ENCODE measurements at places on chromosomes 2 and 18.

- DNase-seq: peak; percentile 76
Observed at GRCh38 chr18:24014062-24014985, at the start of gene TTC39C. Gene TTC39C (plus strand): TSS chr18:24014754. CDS start chr18:24014872, 118 bp downstream.

DNA sequence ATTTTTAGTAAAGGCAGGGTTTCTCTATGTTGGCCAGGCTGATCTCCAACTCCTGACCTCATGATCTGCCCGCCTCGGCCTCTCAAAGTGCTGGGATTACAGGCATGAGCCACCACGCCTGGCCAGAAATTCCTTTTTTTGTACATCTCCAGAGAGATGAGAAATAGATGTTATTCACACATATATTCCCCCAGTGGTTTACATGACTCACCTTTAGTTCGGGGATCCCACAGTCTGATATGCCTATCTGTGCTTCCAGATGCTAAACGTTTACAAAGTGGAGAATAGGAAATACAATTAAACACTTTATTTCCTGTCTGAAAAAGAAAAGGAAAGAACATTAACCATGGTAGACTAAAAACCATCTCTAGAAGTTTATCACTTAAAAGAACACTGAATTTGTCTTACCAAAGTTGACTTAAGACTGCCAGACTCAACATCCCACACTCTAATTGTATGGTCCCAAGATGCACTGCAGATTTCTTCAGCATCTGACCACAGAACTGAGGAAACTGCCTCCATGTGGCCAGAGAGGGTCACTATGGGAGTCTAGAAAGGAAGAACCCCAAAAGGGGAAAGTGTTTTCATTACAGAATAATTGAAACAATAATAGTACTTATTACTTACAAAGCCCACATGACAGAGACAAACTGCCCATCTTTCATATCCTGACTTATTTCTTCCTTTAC lies 12.6 kb upstream of the ICA1L start:
- no peak for DNase-seq

GRCh38 chr2:2839393-2839781 lies 508.3 kb upstream of the MYT1L start:
- DNase-seq: no peak

GRCh38 chr2:28163627-28164279 lies 228.9 kb upstream of the FOSL2 start:
- DNase-seq: no peak

DNA sequence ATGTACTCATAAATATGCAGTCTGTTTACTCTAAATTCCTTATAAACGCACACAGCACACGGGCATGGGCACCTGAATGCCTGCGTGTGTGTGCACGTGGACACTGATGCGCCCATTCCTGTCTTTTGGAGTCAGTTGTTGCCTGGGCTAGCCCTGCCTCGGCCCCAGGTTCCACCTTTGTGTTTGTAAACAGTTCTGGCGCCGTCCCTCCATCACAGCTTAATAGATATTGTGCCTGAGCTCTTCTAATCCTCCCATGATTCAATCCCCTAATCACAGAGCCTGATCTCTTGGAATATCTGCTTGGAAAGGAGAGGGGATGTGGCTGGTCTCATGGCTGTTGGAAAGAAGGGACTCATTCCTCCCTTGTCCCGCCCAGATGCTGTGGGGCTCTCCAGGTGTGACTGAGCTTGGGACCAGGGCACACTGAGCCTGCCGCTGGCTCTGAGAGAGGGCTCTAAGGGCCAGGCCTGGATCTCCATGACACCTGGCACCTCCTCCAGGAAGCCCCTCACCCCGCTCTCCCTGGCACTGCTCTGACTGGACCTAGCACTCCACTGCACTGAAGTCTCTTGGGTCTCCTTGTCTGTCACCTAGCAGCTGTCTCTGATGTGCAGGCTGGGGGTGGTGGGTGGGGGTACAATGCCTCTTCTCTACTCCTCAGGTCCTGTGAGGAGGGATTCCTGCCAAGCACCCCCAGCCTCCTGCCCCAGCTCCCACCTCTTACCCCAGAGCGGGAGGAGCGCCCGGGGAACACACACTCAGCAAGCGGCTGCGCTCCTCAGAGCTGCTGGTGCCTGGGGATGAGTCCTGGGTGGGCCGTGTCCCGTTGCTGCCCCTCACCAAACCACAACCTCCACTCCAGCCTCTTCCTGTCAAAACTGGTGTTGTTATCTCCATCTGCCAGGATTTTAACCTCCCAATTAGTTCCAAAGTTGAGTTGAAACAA lies 181.3 kb downstream of the INHBB start:
- no peak for DNase-seq

DNA sequence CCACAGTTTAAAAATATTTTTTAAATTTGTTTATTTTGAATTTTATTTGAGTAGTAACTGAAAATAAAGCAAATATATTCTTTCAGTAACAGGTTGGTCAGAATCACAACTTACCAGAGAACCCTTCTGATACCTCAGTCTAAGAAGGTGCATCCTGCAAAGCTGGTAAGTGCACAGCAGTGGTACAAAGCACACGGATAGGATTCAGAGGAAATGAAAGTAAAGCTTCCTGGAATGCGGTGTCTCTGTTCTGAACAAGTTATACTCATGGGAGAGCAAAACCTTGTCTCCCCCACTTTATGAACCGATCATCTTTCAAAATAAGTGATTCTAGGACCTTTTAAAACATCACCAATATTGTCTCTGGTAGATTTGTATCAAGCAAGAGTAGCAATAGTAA lies 398.3 kb downstream of the TMX3 start:
- no peak for DNase-seq

DNA sequence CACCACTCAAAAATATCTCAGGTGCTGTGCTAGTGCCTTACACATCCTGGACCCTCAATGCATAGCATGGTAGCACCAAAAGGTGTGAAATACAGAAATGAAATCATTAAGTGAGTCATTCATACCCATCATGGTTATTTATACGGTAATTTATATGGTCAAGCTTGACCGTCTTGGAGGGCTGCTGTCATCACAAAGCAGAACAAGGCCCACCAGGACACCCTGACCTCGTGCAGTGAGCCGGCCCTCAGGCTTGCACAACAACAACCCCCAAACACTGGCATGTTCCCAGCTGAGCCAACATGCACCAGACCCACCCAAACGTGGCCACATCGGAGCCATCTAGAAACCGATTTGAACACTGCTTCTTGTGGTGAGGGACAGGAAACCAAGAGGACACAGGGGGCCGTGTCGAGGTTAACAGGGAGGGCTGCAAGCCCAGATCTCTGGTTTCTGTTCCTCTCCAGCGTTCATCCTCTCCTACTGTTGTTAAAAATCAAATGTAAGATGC lies 378.5 kb upstream of the ID2 start:
- peak; percentile 75 for DNase-seq

GRCh38 chr2:20667531-20668401 lies 822 bp downstream of the GDF7 start:
- DNase-seq: no peak

GRCh38 chr18:34773378-34773777 lies 63.3 kb downstream of the DTNA start:
- no peak for DNase-seq

DNA sequence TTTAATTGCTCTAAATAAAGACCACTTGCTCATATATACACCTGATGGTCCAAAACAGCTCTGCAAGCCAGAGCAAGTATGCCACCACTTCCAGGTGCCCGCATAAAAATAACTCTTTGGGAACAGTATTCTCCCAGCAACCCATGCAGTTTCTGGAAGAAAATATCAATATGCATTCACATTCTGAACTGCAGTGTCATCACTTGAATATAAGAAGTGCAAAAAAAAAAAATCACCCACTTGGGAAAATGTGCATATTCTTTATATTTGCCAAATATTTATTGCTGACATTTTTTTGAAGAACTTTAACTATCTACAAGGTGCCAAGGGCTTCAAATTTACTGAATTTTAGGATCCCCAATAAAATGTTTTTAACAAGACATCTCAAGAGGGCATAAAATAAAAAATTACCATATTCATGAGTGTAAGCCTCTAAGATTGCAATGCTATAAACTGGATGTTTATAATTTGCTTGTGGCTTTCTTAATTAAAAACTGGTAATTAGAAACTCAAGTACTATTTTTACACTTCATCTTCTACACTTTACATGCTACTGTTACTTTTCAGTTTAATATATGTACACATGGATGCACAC lies 360.6 kb upstream of the HNRNPA3 start:
- no peak for DNase-seq

DNA sequence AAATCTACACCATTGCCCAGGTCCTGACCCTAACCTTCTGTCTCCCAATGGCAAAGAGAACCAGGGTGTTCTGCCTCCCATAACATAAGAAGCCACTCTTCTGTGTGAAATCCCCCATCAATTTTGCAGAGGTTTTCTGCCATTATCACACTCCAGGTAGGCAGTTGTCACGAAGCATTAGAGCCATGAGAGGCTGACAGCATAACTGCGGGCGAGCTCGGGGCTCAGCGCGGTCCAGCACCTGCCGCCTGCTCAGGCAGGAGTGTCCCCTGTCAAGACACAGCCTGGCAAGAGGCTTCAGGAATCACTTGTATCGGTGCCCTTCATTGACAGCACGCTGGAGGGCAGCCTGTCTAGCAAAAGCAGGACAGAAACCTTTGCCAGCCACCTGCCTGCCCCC lies 251.2 kb downstream of the SATB2 start:
- no peak for DNase-seq

DNA sequence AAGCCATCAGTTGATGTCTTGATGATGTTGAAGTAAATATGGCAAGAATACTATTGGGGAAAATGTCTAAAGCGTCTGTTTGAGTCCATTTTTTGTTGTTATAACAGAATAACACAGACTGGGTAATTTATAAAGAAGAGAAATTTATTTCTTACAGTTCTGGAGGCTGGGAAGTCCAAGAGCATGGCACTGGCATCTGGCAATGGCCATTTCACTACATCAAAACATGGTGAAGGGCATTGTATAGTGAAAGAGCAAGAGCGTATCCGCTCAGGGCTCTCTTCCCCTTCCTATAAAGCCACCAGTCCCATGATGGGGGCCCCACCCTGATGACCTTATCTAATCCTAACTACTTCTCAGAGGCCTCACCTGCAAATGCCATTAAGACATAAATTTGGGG lies 29.6 kb upstream of the MRPL19 start:
- no peak for DNase-seq

GRCh38 chr2:219035942-219036341 lies 5.4 kb downstream of the CFAP65 start:
- DNase-seq: no peak

DNA sequence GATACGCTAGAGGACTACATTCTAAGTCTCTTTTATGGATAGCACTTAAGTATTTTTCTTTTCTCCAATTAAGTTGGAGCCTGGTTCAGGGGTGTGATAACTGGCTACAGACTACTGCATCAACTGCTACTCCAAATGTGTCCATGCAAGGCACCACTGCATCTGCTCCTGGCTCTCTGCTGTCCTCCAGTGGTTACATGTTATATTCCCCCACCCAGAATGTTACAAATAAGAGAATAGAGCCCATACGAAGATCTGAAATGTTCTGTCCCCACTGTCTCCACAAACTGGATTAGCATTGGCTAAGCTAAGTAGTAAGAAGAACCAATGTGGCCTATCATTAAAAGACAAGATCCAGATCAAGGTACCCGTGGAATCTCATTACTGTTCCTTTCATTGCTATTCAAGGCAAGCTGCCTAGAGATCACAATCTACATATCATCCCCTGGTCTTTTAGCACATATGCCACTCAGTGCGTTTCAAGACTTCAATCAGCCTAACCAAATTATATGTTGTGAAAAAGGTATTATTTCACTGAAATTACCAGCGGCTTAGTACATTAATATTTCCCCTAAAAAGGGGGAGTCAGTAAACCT lies 308.3 kb upstream of the SLC8A1 start:
- no peak for DNase-seq

- DNase-seq: no peak
Observed at GRCh38 chr2:23698116-23698693, 228.7 kb downstream of the ATAD2B start.

DNA sequence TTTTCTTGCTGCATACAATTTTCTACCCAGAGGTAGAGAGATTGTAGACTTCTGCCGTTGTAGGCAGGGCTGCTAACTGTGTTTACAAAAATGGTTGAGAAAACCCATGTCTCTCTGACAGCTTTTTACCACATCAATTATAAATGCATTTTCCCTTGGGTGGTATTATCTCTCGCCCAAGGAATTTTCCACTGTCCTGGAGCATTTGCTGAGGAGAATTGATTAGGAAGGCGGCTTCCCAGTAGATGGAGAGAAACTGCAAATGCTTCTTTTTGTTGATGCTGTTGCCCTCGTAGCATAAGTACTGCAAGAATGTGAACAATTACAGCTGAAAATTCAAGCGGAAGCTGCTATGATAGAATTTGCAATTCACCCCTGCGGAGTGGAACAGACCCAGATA lies 1007.7 kb upstream of the KLHL29 start:
- DNase-seq: no peak

DNA sequence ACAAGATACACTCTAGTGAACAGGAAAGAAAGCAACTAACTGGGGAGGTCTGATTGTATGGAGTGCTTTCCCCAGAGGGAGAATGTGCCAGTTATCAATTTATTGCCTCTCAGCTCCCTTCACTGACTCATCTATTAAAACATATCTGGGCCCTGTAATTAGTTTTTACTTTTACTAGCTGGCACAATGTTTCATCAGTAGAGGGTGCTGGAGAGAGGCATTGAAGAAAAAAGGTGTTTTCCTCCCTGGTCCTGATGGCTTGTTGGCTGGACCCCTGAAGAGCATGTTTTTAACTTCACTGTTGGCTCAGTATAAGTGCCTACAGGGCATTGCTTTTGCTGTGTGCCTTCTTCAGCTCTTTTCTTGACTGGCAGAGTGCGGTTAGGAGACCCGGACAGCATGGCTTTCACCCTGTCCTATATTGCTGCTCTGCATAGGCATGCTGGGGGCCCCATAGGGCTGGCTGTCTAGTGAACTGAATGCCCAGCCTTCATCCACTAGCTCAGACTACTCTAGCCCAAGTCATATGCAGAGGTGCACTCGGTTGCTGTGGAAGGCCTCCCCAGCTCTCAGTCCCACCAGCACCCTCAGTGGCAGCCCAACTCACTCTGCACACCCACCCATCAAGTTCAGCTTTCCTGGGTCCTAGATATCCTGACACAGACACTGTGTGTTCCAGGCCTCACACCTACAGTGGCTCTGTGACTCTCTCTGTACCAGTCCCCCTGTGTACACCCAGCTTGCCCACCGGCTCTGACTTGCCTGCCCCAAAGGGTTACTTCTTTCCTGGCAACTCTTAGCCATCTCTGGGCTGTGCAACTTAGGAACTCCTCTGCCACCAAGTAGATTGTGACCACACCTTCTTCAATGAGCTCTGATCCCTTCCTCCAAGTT lies 62.3 kb upstream of the ACYP2 start:
- DNase-seq: no peak

DNA sequence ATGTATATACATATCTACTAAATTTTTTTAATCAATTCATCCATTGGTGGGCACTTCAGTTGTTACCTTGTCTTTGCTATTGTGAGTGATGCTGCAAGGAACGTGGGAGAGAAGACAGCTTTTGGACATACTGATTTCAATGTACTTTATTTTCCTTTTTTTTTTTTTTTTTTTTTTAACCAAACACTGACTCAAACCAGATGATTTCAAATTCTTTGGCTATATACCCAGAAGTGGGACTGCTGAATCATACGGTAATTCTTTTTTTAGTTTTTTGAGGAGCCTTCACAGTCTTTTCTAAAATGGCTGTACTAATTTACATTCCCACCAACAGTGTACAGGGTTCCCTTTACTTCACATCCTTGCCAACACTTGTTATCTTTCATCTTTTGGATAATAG lies 204.7 kb downstream of the INSIG2 start:
- DNase-seq: no peak

Data from CD4-positive, alpha-beta T cell (primary cell).